ENCODE measurements at places on chromosomes 4 and X.
A peak's percentile ranks its signal among the peaks of the same experiment; 100 is the strongest.

DNA sequence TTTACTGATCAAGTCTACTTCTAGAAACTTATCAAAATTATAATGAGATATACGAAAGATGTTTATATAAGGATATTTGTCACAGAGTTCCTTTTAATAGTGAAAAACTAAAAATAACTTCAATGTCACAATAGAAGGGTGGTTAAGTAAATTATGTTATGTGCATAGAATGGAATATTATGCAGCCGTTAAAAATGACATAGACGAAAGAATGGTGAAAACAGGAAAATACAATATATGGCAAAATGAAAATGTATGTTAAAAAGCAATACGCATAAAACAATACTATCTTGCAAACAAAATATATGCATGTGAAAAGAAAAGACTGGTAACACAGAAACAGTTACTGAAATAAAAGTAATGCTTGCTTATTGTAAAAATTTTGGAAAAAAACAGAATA lies 19.1 kb downstream of the ZDHHC9 start:
- no peak for DNase-seq

GRCh38 chr4:8131210-8131609 lies 27.4 kb downstream of the ABLIM2 start:
- no peak for DNase-seq

- DNase-seq, result no peak
Observed at GRCh38 chrX:40096395-40097091, 1.2 kb downstream of the BCOR start.

- no peak for DNase-seq
Observed at GRCh38 chrX:19630228-19630627, 114.9 kb upstream of the MAP3K15 start.

GRCh38 chr4:156169861-156170260 lies 216.2 kb upstream of the CTSO start:
- no peak for DNase-seq

DNA sequence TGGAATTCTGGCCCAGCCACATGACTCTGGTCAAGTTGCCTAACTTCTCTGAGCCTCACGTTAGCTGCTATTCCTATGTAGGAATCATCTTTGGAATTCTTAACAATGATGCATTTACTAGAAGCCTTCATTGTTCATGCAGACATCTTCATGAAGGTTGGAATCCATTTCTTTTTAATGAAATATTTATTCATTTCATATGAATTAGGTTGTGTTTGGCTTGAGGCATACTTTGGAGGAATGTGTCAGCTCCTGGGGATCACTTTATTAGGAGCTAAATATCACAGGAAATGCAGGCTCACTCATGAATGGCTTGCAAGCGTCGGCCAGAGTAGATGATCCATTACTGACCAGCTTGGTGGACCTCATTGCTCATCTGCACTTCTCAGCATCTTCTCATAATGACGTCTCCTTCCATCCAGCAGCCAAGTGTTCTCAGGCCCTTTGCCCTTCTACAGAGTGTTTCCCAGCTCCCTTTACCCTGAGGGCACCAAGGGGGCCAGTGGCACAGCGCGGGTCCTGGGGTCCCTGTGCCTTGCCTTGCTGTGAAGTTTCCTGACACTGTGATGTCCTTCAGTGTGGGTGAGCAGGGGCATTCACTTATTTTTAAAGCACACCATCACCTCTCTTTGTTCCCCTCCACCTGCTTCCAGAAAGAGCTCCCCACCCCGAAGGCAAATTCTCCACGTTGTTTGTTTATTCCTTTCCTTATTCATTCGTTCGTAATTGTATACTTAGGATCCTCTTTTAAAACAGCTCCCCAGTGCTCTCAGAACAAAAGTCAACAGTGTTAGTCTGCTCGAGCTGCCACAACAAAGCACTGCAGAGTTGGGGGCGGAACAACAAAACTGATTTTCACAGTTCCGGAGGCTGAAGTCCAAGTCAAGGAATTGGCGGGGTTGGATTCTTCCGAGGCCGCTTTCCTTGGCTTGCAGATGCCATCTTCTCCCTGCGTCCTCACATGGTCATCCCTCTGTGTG lies 106.8 kb downstream of the STK32B start:
- DNase-seq, result no peak

DNA sequence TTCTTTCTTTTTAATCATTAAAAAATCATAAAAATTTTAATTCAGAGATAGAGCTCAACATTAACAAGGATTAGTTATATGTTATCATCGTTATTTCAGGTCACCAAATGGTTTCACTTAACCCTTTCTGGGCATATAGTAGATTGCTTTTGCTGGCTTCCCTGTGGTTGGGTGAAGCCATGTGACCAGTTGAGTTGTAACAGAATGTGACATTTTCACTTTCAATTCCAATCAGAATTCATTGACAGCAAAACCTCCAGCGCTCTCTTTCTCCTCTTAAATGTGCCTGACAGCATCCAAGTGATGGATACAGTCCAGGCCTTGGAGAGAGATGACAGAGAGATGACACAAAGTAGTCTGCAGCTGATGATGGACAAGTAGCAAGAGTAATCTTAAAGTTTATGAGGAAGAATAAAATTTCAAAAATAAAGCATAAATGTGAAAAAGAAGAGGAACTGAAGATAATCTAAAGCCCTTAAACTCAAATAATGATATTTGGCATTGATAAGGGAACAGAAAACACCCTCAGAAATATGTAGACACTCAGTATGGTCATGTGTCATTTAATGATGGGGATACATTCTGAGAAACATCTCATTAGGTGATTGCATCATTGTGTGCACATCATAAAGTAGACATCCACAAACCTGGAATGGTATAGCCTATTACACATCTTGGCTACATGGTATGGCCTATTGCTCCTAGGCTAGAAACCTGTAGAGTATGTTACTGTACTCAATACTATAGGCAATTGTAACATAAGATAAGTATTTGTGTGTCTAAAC lies 92.3 kb upstream of the QRFPR start:
- no peak for DNase-seq

DNA sequence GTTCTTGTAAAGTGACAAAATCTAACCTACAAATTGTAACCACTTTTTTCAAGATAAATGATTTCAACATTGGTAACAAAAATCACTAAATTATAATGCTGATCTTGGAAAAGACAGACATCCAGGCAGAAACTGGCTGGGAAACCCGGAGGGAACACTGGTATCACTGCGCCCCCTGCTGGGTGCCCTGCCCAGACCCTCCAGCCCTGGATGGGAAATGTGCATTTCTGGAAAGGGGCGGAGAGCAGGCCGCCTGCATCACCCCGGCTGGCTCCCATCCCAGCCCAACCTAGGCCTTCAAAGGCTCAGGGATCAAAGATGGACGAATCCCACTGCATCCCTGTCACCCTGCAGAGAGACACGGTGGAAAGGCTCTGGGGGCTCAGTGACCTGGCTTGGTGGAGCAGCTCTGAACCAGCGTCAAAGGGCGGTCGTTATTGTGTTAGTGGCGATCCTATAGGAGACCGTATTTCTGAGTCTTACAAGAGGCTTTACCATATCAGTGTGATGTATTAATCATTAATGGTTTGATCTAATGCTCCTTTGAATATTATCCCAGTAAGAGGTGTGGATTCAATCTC lies 37.3 kb downstream of the ACOX3 start:
- DNase-seq, result peak; percentile 38

GRCh38 chr4:26199596-26199995 lies 121.2 kb upstream of the RBPJ start:
- no peak for DNase-seq

DNA sequence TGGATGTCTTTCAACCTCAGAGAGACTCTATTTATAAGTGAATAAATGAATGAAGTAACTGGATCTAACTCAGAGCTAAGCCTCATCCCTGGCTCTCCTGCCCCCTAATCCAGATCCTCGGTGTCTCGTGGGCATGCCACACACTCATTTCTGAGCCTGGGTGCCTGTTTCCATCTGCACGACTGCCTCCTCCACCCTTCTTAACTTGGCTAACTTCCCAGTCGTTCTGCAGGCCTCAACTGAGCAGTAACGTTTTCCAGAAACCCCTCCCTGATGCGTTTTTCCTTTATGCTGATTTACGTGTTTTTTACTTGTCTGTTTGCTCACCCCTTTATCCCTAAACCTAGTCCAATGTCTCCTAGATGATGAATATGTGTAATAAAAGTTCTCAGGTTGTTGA lies 186.9 kb upstream of the HS3ST1 start:
- no peak for DNase-seq

DNA sequence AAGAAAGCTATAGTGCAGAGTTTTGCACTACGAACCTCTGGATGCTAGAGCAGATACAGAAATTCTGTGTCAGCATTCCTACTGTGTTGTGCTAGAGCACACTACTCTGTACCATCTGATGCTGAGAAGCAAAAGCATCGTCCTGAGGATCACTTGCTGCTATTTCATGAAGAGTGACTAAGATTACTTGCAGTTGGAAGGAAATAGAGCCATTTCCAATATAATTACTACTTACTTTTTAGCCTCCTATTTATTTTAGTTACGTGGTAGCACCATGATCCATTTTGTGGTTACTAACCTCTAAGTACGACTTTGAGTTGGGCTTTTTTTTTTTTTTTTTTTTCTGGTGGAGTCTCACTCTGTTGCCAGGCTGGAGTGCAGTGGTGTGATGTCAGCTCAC lies 226.7 kb downstream of the PALLD start:
- no peak for DNase-seq

DNA sequence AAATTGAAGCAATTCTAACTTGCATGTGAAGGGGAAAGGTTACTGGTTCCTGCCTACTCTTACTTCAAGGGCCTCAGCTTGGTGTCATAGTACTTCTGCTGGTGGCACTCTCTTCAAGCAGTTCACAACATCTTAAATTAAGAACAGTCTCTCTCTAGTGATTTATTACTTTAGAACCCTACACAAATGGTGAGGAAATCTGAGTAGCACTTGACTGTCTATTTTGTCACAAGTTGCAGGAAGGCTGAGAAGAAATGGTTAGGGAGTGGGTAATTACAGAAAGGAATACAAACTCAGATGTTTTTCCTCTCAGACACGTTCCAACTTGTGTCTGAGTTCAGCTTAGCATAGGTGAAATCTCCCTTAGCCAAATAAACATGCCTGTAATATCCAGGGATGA lies 242.3 kb upstream of the GRIA3 start:
- DNase-seq, result no peak

DNA sequence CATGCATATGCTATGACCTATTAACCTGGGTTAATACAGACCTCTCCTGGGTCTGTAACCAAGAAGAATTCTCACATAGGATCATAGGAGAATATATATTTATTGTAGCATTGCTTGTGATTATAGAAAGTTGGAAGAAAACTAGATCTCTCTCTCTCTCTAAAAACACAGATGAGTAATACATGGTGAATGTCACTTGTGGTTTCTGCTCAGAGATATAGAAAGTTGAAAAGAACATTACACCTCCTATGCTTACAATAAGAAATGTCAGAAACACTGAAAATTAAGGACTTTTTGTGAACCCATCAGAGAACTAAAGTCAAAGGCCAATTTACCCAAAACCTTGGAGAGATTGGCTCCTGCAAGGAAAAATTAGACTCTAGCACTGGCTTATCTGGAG lies 1389.5 kb downstream of the FAM133A start:
- DNase-seq, result no peak

DNA sequence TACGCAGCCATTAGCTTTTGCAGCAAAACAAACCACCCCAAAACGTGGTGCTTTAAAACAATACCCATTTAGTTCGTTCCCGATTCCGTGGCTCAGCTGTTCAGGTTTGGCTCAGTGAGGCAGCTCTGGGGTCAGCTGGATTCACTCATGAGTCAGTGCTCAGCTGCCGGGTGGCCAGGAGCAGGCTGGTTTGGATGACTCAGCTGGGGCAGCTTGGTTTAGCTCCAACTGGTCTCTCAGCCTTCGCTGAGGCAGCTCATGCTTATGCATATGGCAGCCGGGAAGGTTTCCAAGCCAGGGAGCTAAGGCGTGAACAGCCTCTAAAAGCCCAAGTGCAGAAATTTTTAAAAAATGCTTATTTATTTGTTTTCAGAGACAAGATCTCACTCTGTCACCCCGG lies 13.3 kb upstream of the CD99 start:
- peak; percentile 92 for DNase-seq

DNA sequence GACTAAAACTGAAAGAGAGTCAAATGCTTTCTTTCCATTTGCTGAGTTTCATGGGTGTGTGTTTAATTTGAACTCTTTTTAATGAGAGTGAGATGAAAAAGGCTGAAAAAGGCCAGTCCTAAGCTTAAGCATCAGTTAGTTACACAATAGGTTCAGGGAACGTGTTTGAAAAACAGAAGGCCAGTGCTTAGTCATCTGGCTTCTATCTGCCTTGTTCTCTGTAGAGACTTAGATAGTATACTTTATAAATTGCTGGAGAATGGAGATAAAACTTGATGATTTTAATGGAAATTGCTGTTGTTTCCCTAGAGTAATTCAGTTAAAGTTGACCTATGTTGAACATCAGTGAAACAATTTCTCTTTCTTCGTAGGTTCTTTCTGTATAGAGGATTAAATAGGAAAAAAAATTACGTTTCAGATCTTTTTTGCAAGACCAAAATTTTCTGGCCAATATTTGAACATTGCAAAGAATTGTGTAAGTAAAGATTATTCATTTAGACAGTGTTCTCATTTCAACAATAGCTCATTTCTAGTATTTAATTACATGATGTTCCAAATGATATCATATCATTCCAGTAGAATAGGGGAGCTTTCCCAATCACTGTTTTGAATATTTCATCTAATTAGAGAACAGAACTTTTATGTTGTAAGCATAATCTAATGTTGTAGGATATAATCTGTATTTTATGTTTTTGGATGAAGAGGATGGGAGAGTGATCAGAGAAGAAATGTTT lies 1088.8 kb downstream of the ADGRL3 start:
- no peak for DNase-seq

- DNase-seq, result no peak
Observed at GRCh38 chr4:145936997-145937901, 1.4 kb downstream of the ZNF827 start.

DNA sequence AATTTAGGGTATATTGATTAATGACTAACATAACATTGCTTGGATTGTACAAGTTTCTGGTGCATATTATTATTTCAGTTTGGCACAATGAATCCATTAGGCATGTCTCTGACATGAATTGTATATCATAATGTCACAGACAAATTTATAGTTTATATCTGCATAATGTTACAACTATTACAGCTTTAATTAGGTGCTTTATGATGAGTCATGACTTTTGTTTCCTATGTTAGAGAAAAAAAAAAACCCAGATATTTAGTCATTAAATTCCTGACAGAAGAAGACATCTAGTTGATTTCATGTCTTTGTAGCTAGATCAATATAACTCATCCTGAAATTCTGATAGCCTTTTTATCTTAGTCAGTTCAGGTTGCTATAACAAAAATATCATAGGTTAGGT lies 385.7 kb upstream of the EPHA5 start:
- DNase-seq, result no peak

GRCh38 chrX:77446908-77447652 lies at the start of gene FGF16:
Gene FGF16 (plus strand): TSS chrX:77447389. CDS start chrX:77447675, 286 bp downstream.
- no peak for DNase-seq

- DNase-seq, result no peak
Observed at GRCh38 chrX:9293051-9293496, 171.8 kb upstream of the TBL1X start.

GRCh38 chr4:114527637-114528036 lies 71.0 kb upstream of the UGT8 start:
- no peak for DNase-seq

- DNase-seq, result no peak
Observed at GRCh38 chr4:39881789-39882188, 95.9 kb downstream of the PDS5A start.
